ENCODE measurements at places on chromosomes 5 and 9.

GRCh38 chr9:122058051-122058450, 35.1 kb downstream of the TTLL11 start:
- no peak for DNase-seq

GRCh38 chr5:68345582-68345981, 130.0 kb downstream of the PIK3R1 start:
- no peak for DNase-seq

DNA sequence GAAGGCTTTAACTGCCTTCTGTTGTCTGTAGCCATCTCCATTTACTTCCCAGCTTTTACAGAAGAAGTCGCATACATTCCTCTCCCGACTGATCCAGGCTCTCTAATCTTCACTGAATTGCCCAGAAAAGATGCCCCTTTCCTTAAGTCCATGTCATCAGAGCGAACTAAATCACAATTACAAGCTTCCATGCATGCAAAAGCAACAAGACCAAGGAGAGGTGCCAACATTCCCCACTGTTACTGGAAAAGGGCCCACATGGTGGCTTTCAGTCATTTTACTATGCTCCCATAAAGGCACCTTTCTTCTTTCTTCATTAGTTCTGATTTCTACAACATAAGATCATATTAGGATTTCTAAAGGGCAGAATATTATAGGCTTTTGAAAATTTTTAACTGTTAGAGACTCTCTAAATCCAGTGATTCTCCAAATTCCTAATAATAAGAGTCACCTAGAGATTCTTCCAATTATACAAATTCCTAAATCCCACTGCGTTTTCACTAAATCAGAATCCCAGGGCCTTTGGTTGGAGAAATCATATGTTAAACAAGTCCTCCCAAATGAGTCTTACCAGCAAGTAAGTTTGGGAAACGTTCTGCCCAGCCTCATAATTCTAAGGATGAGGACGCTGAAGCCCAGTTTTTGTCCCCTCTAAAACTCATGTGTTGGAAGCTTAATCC, 17.0 kb upstream of the ZFR start:
- peak; percentile 19 for DNase-seq

GRCh38 chr5:66769839-66770617, 173.8 kb downstream of the MAST4 start:
- peak; percentile 14 for DNase-seq

GRCh38 chr9:115604831-115605483, 487.0 kb upstream of the TNC start:
- peak; percentile 68 for DNase-seq

DNA sequence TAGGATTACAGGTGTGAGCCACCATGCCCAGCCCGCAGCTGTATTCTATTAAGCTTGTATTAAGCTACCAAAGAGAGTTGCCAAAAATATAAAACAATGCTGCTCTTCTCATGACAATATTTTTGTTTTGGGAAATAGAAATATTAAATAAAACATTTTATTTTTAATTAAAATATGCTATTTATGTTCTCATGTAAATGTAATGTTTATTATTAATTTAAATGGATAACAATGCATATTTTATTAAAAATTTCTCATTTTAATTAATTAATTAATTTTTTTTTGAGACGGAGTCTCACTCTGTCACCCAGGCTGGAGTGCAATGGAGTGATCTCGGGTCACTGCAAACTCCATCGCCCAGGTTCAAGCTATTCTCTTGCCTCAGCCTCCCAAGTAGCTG, 117.5 kb downstream of the ANKRD55 start:
- no peak for DNase-seq

- DNase-seq: peak; percentile 47
Observed at GRCh38 chr5:78467752-78468357, 107.4 kb downstream of the SCAMP1 start.

DNA sequence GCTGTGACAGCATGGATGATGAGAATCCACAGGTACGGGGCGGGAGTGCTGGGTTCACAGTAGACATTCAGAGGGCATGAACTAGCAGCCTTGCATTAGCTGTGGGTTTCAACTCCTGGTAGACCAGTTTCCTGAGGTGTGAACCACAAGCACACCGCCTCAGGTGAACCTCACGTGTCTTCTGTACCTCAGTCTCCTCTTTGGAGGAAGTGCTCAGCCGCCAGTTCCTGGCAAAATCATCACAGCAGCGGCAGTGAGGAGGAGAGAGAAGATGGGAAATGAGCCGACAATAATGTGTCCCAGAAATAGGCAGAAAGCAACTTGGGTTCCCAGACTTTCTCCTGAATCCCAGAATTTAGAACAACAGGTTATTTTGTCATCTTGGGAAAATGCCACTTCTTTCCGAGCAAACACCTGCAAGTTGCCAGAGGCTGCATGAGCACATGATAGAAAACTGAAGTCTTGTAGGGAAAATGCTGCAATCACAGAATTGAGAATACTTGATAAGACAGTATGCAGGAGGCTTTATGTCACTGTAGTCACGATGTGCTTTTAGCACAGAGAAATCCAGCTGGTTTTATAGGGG, 258.5 kb downstream of the AOPEP start:
- DNase-seq: no peak

- no peak for DNase-seq
Observed at GRCh38 chr5:138573223-138573622, 2.0 kb downstream of the HSPA9 start.

DNA sequence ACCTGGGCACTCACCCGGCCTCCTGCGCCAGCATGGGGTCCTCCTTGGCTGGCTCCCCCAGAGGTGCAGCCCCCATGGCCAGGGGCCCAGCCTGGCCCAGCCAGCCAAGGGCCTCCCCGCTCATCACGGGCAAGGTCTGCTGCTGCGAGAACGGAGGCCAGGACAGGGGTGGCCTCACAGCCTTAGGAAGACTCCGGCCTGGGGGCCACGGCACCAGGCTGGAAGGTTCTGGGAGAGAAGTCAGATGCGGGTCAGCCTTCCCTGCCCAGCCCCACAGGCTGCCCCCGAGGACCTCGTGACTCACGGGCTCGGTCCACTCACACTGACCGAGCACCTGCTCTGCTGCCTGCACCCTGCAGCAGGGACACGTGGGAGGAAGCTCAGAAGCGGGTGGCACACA, 4.2 kb downstream of the SOHLH1 start:
- DNase-seq: no peak

DNA sequence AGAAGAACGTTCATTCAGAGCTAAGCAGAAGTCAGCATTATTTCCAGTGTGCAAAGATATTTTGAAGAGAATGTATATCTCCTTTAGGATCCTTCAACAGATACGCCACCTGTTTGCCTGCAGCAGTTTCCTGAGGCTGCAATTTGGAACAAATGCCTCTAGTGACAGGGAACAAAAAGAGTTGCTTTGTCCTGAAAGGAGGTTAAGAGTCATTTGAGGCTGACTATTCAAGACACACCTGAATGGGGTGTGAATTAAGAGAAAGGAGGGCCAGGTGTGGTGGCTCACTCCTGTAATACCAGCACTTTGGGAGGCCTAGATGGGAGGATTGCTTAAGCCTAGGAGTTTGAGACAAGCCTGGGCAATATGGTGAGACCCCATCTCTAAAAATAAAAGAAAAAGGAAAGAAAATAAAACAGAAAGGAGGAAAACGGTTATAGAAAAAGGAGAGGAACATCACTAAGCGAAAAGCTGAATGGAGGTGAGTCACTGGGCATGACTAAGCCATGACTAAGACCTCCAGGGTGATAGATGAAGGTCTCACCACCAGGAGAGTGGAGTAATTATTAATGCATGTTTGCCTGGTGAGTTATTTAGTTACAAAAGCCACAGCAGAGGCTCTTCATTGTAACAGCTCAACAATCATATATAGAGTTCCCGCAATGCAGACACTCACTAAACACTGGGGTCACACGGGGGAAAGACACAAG, 255.2 kb upstream of the TNC start:
- DNase-seq: peak; percentile 89

DNA sequence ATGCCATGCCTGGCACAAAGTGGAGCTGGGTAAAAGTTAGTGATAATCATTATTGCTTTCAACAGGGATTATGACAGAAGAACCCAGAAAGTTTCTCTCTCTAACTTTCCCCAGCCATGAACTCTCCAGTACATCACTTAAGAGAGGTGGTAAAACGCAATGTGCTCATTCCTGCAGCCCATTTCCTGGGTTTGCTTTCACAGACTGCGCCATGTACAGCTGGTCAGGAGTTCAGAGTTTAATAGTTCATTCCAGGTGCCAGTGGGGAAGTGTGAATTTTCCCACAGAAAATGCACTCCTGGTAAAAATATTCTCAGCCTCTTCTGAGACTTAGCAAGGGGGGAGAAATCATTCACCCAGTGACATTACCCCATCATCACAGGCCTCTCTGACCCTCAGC, 35.5 kb downstream of the ADAM19 start:
- DNase-seq: no peak

GRCh38 chr9:126069400-126069955, 257.2 kb upstream of the MVB12B start:
- no peak for DNase-seq

DNA sequence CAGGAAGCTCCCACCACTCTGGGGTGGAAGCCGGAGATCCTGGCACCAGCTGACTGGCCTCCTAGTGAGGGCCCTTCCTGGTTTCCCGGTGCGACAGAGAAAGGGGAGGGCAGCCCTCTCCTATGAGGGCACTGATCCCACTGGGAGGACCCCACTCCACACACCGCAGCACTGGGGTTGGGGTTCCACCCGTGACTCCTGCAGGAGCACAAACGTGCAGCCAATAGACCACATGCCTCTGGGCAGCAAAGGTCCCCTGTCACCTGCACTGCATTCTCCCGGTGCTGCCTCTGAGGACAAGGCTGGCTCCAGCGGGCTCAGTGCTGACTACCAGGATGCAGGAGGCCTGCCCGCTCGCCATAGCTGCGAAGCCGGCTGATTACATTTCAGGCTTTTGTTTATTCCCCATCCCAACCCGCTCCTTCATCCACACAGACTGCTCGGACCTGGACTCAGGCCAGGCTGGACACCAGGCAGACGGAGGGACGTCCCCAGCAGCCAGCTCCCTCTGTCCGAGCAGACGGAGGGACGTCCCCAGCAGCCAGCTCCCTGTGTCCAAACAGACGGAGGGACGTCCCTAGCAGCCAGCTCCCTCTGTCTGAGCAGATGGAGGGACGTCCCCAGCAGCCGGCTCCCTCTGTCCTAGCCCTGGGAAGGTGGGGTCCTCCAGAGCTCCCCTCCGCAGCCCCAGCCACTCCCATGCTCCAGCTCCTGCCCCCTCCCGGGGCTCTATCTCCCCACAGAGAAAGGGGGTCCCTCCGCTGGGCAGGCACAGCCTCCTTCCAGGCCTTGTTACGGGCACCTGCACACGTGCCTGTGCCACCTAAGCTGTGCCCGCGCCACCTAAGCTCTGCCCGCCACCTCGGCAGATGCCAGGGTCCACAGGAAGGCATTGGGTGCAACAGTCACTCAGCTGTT, 8.8 kb upstream of the CEP72 start:
- no peak for DNase-seq

- DNase-seq: no peak
Observed at GRCh38 chr5:33370466-33370859, 70.3 kb upstream of the TARS1 start.

DNA sequence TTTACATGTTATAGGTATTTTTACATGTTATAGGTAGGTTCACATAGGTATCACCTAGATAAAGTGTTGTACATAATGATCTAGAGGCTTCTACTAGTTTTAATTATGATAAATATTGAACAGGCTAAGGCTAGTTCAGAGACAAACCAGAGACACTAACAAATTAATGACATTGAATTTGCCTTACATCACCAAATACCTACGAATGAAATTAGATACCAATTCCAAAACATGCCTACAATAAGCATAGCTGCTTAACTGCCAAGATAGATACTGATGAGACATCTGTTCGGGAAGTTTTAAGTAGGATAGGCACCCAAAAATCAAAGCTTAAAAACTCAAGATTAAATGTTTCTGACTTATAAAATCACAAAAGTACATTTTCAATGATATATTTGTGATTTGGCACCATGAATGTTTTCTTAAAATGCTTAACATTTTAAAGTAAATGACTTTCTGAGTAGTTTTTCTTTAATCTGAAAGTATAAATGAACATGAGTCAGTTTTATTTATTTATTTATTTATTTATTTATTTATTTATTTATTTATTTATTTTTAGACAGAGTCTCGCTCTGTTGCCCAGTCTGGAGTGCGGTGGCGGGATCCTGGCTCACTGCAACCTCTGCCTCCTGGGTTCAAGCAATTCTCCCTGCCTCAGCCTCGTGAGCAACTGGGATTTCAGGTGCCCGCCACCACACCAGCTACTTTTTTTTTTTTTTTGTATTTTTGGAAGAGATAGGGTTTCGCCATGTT, 703.1 kb upstream of the ARRDC3 start:
- DNase-seq: no peak

- DNase-seq: no peak
Observed at GRCh38 chr9:13791816-13792215, 512.3 kb upstream of the MPDZ start.

- no peak for DNase-seq
Observed at GRCh38 chr9:136222166-136222905, 17.4 kb upstream of the LHX3 start.

GRCh38 chr9:111186021-111186530, 143.9 kb downstream of the OR2K2 start:
- DNase-seq: no peak

GRCh38 chr9:38226491-38226951, 157.5 kb upstream of the SHB start:
- no peak for DNase-seq

DNA sequence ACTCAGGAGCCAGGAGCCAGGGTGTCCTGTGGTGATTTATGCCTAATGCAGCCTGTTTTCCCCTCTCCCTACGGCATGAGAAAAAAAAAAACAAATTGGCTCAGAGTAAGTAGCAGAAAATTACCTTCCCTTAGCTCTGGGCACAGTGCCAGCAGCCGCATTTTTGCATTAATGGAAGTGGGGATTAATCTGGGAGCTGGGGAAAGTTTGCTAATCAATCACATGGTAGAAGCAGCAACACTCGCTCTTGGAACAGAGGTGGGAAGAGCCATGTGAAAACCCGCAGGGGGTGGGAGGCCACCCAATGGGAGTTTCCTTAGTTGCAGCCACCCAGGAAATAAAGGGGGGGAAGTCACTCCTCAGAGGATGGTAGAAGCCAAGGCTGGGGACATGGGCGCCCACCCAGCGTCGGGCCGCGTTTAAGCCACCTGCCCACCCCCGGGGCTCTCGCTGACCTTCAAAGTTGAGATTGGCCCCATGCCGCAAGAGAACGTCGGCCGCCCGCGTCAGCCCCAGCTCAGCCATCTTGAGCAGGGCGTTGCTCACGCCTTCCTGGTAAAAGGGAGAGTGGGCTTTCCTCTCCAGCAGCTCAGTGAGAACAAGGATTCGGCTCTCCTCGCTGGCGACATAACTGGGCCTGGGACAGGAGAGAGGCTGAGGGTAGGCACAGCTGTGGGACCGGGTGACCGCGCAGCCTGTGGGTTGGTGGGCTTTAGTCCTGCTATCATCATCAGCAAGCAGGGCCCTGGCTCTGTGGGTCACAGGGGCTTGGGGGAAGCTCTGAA, 1.7 kb downstream of the ASB6 start:
- no peak for DNase-seq

DNA sequence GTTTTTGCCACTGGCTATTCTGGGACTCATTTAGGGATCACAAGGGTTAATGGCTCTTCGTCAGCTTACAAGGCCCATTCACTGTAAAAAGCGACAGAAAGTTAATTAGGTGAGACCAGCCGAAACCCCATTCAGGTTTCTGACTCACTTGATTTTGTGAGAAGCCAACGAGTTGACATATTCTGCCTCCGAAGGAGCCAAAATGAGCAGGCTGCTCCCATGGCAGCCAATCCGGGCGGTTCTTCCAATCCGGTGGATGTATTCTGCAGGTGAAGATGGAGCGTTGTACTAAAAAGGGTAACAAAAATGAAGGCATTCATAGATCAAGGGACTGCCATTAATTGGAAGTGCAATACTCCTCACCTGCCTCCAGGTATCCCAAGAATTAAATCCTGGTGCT, 39.7 kb downstream of the DDX31 start:
- no peak for DNase-seq

- peak; percentile 16 for DNase-seq
Observed at GRCh38 chr9:14441976-14442651, 128.2 kb upstream of the NFIB start.

Measured in GM03348 (cell line).